ENCODE measurements at places on chromosomes 2 and 18.

DNA sequence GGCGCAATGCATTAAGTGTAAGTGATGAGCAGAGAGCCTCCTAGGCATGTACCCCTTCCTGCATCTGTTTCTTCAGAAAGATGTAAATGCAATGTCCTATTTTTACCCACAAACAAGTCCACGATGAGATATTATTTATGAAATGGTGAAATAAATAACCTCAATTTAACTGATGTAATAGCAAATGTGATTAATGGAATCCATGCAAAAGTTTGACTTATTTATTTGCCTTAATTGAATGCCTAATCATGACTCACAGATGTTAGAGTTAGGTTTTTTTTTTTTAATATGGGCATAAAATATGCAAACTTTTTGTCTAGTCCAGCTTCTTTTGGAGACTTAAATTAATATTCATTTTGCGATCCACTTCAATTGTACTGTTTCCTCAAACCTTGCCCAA, 67.7 kb upstream of the ITGA4 start:
- no peaks in the 10 kb centered on the region for H3K27me3 ChIP-seq
- no peak overlapping the region for H3K4me3 ChIP-seq
- no peaks in the 10 kb centered on the region for H3K36me3 ChIP-seq

DNA sequence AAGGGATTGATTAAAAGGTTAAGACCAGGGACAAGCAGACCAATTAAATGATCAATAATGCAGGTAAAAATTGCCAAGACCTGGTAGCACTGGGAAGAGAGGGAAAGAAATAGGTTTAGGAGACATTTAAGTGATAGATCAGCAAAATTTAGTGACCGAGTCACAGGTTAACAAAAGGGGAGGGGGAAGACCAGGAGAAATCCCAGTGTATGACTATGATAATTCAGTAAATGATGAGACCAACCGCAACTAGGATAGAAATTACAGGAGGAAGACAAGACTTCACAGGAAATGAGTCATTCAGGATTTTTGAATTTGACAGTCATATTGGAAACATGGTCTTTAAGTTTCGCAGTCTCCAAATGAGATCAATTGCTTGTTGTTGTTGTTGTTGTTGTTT, 62.9 kb downstream of the COBLL1 start:
- no peak overlapping the region for H3K4me3 ChIP-seq
- H3K27ac ChIP-seq, result no peak overlapping the region
- no peaks in the 10 kb centered on the region for H3K27me3 ChIP-seq

GRCh38 chr2:158024288-158024898, 77.3 kb upstream of the UPP2 start:
- H3K27me3 ChIP-seq, result no peaks in the 10 kb centered on the region
- DNase-seq, result no peak
- no peaks in the 10 kb centered on the region for H3K4me1 ChIP-seq
- no peaks in the 10 kb centered on the region for H3K36me3 ChIP-seq
- H3K27ac ChIP-seq, result no peak overlapping the region

- no peaks in the 10 kb centered on the region for H3K36me3 ChIP-seq
- DNase-seq, result no peak
- no peaks in the 10 kb centered on the region for H3K27me3 ChIP-seq
- H3K4me1 ChIP-seq, result no peaks in the 10 kb centered on the region
- no peak overlapping the region for H3K4me3 ChIP-seq
Observed at GRCh38 chr18:50832754-50833153, 12.9 kb upstream of the MRO start.

Measured in thoracic aorta (tissue), 2 donors.